ENCODE measurements at places on chromosomes 7 and 10.

GRCh38 chr10:24664991-24665390 is 58.7 kb downstream of the ARHGAP21 start:
- no peak for DNase-seq

- no peak for DNase-seq
Measured at GRCh38 chr10:71262027-71262426, 49.7 kb downstream of the UNC5B start.

GRCh38 chr10:25633542-25633941 is 300.5 kb upstream of the MYO3A start:
- no peak for DNase-seq

- no peak for DNase-seq
Measured at GRCh38 chr7:1740214-1740613, 70.1 kb downstream of the ELFN1 start.

- DNase-seq: no peak
Measured at GRCh38 chr7:142303650-142304049, 45.8 kb upstream of the PRSS58 start.

DNA sequence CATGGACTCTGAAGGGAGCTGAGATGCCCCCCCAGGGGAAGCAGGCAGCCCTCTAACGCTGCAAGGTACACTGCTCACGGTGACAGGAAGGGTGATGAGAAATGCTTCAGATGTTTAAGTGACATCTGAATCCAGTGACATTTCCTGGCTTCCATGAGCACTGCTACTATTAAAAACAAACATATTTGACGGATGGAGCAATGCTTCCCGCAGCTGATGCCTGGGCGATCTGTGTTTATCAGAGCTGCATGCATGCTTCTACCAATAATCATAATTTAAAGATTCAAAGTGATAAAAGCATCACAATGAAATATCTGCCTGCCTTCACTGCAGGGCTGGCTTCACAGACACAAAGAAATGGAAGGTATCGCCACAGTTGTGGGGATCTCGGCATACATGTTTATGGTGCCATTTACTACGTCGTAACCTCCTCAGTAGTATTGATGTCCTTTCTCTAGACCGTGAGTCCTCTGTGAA is 66.1 kb upstream of the AOAH start:
- no peak for DNase-seq

- DNase-seq: no peak
Measured at GRCh38 chr7:84274029-84274638, 79.5 kb upstream of the SEMA3A start.

DNA sequence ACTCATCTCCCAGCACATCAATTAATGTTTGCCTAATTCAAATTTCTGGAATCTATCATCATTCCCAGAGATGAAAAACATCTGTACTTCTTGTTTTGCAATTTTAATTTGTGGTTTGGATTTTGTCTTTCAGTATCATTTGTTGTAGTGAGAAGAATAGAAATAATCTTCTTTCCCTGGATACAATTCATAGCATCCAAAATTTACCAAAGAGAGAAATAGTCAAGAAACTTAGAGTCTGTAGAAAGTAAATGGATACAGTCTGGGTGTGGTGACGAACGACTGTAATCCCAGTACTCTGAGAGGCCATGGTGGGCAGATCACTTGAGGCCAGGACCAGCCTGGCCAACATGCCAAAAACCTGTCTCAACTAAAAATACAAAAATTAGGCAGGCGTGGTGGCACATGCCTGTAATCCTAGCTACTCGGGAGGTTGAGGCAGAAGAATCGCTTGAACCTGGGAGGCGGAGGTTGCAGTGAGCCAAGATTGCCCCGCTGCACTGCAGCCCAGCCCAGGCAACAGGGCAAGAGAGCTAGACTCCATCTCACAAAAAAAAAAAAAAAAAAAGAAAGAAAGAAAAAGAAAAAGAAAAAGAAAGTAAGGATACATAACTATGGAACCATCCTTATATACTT is 193.0 kb downstream of the RELN start:
- DNase-seq: no peak

GRCh38 chr7:140263277-140263676 is 86.5 kb upstream of the KDM7A start:
- no peak for DNase-seq

GRCh38 chr7:107396990-107397389 is 72.9 kb upstream of the GPR22 start:
- DNase-seq: no peak

- no peak for DNase-seq
Measured at GRCh38 chr7:52955522-52955921, 79.9 kb upstream of the POM121L12 start.

- DNase-seq: no peak
Measured at GRCh38 chr10:113345826-113346624, 206.8 kb upstream of the HABP2 start.

- DNase-seq: no peak
Measured at GRCh38 chr7:70091362-70091761, 493.1 kb downstream of the AUTS2 start.

GRCh38 chr7:72435366-72435765 is 23.2 kb upstream of the CALN1 start:
- no peak for DNase-seq

GRCh38 chr7:140041659-140042385 is 20.9 kb downstream of the PARP12 start:
- no peak for DNase-seq

DNA sequence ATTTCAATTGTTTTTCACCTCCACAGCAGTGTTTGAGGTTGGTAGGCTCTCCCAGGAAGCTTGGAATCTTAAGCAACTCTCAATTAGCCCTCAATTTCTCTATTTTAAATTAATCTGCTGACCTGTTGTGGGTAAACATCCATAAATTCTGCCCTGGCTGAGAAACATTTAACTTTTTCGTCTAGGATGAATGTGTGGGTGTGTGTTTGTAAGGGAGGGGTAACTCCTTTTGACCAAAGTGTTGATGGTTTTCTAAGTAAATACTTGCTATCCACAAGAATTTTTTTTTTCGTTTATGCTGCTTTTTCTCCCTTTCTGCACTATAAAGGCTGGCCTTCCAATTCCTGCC is 973 bp downstream of the PPP3CB start:
- no peak for DNase-seq

DNA sequence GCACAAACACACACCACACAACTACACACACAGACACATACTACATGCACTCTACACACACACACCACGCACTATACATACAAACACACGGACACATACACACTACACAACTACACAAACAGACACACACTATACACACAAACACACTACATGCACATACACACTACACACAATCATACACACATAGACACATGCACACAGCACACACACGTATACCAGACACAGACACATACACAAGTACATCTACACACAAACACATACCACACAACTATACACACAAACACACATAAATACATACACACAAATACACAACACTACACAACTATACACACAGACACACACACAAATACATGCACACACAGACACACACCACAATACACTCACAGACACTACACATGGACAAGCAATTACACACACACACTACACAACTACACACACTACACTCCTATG is 4.6 kb downstream of the GPR15LG start:
- no peak for DNase-seq

DNA sequence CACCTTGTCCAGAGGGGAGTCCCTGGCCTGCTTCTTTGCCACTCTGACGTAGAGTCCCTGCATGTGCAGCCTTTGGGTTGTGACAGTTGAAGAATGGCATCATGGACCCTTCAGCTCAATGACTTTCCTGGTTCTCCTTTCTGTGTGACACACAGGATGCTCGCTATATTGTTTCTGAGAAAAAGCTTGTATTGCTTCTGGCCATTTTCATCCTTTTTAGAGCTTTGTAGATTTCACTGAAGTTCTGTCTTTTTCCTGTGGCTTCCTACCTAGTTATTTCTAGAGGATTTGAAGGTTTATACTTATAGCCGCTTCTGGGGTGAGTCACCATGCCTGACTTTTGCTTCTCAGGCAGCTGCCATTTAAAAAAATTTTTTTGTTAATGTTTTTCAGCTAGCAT is 27.0 kb downstream of the SND1 start:
- DNase-seq: no peak

GRCh38 chr10:101650863-101651262 is 44.1 kb downstream of the FBXW4 start:
- DNase-seq: no peak

DNA sequence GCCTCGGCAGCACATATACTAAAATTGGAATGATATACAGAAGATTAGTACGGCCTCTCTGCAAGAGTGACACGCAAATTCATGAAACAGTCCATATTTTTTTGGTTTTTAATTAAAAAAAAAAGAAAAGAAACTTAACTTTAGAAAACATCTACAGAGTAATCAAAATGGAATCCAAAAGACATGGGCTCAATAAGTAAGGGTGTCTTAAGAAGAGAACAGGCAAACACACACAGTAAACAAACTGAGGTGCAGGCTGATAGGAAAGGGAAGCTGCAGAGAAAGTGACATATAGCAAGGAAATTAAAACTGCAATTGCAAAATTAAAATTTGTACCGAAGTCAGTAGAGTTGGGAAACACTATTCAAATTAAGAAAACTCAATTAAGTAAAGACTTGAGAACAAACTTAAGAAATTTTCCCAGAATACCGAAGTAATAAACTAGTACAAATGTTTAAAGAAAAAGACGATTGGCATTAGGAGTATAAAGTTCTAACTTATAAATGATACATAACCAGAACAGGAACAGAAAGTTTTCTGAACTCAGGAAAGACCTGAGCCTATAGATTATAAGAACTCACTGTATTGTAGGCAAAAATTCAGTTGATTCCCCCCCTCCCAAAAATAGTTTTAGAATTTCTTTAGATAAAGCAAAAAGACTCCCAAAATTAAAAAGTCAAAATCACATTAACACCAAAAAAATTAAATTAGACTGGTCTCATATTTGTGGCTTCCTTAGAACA is 16.3 kb downstream of the MTPN start:
- DNase-seq: no peak

DNA sequence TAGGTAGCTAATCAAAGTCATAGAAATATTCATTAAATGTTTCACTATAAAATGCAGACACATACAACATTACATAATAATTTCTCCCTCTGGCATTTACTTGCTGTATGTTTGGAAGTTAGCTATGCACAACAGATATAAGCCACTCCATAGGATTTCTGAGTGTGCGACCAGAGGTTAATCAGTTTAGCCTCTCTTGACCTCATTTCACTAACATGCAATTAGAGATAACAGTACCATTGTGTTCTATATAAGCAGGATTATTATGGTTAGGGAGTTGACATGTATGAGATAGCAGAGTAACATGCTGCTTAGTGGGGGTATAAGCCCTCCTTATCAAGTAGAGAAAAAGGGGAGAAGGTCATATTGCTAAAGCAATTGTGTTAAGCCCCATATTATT is 26.4 kb downstream of the GLUD1 start:
- no peak for DNase-seq

DNA sequence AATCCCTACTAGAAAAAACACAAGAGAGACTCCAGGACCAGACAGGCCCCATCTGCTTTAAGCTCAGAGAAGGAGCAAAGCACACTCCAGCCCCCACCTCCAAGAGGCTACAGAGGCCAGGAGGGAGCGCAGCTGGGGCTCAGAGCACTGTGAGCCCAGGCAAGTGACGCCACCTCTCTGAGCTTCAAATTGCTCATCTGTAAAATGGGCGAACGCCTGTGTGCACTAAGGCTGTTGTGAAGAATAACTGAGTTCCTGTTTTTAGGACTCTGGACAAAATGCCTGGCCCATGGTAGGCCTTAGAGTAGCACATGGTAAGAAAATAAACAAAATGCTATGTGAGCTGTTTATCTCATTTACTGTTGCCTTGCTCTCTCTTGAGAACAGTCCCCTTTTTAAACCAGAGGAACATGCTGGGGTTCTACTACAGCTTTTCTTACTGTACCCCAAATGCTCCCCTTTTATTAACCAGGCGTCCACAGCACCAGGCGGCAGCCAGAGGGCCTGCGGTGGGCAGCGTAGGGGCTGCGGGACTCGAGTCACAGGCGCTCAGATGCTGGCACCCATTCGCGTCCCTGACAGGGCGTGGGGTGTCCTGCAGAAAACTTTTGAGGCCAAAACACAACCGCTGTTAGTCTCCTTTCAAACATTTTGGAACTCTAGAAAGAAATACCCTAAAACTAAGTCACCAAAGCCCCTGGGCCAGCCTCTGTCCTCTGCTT is 103.8 kb downstream of the TAX1BP1 start:
- DNase-seq: no peak

DNA sequence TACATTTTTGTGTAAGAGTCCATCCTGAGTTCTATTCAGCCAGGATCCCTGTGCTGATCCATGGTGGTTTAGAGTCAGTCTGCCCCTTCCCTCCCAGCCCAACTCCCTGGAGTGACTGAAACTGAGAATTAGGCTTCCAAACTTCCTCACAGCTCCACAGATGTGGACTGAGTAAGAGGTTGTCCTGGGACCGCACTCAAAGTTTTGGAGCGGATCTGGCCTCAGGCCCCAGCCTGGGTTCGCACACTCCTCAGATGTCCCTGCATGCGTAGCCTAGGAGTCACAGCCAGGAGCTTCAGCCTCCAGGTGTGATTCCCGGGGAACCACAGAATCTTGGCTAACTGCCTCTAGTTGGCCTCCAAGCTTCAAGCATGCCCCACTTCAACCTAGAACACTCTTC is 218.1 kb downstream of the C7orf25 start:
- DNase-seq: no peak

GRCh38 chr7:51611937-51612336 is 295.3 kb upstream of the COBL start:
- no peak for DNase-seq

DNA sequence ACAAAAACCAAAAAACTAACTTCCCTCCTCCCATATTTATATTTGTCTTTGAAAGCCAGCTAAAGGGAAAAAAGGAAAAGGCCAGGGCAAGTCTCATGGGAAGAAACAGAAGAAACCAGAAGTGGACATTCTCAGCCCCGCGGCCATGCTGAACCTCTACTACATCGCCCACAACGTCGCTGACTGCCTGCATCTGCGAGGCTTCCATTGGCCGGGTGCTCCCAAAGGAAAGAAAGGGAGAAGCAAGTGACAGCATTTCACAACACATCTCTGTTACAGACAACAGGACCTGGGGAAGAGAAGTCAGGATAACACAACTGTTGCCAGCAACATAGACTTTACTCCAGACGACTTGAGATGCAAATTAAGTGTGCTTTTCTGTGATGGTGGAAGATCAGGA is 9.9 kb downstream of the SMKR1 start:
- no peak for DNase-seq

- DNase-seq: no peak
Measured at GRCh38 chr7:67621704-67622103, 625.1 kb downstream of the TYW1 start.
